Uterus (tissue), 4 donors: ENCODE measurements at places on chromosomes 7 and 10. TPM values are rescaled to one million over a fixed set of nuclear protein-coding genes. Genes with fewer than 3 reads are reported as not detected.

The ZNF425 gene
- not detected for total RNA-seq

The ADARB2 gene
- 2.0 TPM for total RNA-seq

The DRGX gene
- not detected for total RNA-seq

The PRLHR gene
- 2.4 TPM for total RNA-seq

The ASIC3 gene
- total RNA-seq: 1.0 TPM

The IFIT2 gene
- 1.5 TPM for total RNA-seq

The GSTO1 gene
- total RNA-seq: 122 TPM

The CCDC146 gene
- 26.2 TPM for total RNA-seq

The AKR1B15 gene
- total RNA-seq: not detected

The IPMK gene
- 0.26 TPM for total RNA-seq

DNA sequence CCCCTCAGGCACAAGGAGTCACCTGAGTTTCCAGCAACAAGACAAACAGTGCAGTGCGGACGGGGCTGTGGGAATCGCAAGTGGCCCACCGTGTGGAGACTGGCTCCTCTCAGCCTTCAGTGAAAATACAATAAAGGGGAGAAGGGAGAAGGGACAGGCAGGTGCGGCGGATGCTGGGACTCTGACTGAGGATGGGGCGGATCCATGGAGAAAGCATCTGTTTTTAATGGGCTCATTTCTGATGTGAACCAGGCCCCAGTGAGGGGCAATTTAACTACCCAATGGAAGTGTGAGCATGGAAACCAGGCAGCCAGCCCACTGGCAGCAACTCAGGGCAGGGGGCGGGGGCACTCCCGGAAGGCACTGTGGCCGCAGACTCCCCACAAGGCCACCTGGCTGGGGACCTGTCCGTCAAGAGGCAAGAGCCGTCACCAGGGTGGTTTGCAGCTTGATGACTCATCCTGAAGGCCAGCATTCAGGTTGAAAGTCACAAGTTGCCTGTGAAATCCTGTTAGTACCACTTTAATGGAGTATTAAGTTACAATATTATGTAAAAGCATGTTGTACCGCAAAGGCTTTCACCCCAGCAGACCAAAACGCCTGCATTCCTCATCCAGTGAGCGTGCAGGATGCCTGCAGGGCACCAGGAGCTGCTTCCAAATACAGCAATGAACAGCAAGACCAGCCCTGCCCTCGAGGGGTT lies 476.4 kb downstream of the PTPRN2 start:
- DNase-seq: no peak

DNA sequence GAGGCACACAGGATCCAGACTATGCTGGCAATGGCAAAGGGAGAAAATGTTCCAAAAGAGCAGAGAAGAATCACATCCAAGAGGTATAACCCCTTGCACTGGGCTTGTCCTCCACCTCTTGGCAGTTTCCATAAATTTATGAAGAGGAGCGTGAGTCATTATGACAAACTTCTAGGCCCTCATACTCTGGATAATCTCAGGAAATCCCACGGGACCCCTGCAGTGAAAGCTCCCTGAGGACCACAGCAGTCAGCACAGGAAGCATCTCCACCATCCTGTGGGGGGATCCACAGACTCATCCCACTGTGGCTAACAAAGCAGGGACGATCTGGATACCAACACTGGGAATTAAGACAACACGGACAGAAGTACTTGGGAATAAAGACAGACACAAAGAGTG lies 30.3 kb upstream of the GPAM start:
- DNase-seq: no peak

DNA sequence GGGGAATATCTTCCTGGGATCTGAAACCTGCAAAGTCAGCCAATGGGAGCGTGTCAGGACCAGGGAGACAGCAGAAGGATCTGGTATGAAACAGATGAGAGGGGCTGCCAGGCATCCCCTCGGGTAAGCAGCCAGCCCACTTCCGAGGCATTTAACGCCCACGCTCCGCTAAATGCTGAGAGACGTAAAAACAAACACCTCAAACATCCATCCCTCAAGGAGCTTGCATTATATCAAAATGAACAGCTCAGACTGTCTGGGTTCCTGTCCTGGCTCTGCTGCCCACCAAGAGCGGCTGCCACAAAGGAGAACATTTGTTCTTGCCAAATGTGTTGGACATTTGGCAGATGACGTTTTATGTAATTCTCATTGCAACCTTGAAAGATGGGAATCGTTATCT lies 7.0 kb upstream of the SERPINE1 start:
- DNase-seq: no peak

DNA sequence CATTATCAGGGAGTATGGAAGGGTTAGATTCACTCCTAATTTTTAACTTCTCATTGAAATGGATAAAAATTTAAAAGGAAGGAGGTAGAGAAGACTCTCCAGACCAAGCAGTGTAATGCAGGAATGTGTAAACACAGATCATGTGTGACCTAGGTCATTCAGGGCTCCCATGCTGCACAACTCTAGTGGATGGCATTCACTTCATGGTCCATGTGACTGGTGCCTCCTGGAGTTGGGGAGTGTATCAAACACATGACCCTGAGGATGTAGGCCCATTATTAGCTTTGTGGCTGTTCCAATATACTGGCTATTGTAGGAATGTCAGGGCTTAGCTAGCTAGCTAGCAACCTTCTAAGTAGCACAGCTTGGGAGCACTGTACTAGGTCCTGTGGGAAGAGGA lies 109.9 kb downstream of the SLC25A13 start:
- DNase-seq: no peak

- no peak for DNase-seq
Observed at GRCh38 chr7:159317294-159317693, 172.6 kb upstream of the VIPR2 start.

DNA sequence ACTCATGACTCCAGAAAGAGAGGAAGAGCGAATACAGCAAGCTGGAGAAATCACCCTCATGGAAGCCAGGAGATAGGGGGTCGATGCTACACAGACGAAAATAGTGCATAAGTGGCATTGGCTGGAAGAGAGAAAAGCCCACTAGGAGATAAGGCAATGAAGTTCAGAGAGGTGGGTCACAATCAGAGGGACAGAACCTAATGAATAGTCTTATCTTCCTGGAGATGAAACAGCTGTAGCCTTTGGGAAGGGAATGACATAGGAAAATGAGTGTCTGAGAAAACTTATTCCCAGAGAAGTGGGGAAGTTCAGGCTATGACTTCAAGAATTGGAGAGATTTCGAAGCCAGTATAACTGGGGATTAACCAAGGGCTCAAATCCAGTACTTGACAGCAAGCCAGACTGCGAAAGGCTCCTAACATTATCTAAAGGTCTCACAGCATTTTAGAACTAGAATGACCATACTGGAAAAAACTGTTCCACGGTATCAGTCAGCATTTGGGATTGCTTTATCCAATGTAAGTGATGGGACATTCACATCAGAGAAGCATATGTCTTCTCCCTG lies 211.1 kb downstream of the ZNF365 start:
- peak; percentile 28 for DNase-seq

DNA sequence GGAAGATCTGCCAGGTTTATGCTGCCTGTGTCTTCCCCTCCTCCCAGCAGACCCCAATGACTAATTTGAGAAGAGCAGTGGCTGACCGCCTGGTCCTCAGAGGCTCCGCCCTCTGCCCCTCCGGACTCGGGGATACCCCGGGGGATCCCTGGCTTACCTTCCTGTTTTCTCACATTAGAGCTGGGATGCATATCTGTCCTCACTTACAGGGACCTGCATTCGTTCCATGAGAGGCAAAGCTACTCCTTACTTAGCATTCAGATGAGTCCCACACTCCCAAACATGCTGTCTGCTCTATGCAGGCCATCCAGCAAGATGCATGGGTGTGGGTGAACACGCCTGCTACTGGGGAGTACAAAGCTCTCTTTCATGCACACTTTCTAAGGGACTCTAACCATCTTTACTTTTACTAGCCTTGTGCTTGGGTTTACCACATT lies 24.0 kb downstream of the VOPP1 start:
- no peak for DNase-seq

- DNase-seq: no peak
Observed at GRCh38 chr10:116870949-116871348, 21.6 kb downstream of the ENO4 start.

- DNase-seq: no peak
Observed at GRCh38 chr7:20085086-20085485, 132.1 kb downstream of the MACC1 start.

- no peak for DNase-seq
Observed at GRCh38 chr10:124306922-124307371, 111.8 kb downstream of the OAT start.

- no peak for DNase-seq
Observed at GRCh38 chr10:132282667-132283603, 24.8 kb downstream of the STK32C start.

DNA sequence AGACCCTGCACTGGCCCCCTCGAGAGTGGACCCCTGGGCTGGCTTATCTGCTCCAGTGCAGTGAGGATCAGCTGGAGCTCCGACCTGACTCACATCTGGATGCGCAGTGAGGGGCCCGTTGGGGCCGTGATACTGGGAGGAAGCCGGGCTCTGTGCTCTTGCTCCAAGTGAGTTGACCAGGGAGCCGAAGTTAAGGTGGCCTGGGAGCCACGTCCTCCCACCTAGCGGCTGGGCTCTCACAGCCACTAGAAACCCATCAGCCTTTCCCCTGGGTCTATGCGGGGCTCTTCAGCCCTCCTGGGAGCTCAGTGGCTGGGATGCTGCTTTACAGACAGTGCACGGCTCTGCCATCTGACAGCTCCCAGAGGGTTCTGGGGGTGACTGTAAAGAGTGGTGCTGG lies 9.1 kb downstream of the ALKBH4 start:
- no peak for DNase-seq

GRCh38 chr10:15236340-15236739 lies 67.8 kb upstream of the NMT2 start:
- no peak for DNase-seq

DNA sequence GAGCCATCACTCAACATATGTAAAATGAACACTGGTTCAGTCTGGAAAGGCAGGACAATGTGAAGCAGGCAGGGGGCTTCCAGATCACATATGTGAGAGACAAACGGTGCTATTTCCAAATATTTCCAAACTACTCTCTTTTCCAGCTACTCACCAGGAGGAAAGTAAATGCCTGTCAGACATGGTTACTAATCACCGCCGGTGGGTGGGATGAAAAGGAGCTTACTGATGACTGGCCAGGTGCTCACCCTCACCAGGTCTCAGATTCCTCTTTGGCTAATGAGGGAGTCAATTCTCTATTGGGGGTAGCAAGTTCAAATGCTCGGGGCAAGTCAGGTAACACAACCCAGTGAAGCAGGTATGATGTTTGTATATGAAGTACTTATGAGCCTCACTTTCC lies 9.7 kb upstream of the MSMB start:
- no peak for DNase-seq

GRCh38 chr7:48832303-48832845 lies 92.0 kb upstream of the CDC14C start:
- no peak for DNase-seq

DNA sequence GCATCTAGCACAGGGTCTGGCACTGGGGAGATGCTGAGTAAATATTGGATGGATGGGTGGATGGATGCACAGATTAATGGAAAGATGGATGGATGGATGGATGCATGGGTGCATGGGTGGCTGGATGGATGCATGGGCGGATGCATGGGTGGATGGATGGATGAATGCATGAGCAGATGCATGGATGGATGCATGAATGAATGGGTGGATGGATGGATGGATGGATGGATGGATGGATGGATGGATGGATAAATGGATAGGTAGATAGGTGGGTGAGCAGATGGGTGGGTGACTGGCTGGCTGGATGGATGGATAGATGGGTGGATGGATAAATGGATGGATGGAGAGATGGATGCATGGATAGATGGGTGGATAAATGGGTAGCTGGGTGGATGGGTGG lies 5.7 kb downstream of the PAX4 start:
- DNase-seq: no peak

GRCh38 chr10:11782793-11783557 lies 40.2 kb upstream of the PROSER2 start:
- no peak for DNase-seq

GRCh38 chr10:62690703-62691102 lies 113.8 kb upstream of the ADO start:
- no peak for DNase-seq

DNA sequence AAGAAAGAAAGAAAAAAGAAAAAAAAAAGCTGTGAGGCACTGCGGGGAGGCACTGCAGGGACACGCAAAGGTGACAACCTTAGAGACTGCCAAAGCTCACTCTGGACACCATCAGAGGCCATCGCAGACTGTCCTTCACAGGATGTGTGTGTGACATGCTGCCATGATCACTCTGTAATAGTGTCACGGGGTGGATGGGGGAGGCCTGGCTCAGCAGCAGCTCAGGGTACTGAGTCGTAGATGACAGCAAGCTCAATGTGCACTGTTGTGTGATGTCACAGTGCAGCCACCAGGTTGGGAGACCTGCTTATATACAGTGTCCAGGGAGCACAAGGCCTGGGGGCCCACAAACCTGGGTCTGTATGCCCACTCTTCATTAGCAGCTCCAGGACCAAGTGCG lies 83.3 kb downstream of the SLIT1 start:
- DNase-seq: no peak

DNA sequence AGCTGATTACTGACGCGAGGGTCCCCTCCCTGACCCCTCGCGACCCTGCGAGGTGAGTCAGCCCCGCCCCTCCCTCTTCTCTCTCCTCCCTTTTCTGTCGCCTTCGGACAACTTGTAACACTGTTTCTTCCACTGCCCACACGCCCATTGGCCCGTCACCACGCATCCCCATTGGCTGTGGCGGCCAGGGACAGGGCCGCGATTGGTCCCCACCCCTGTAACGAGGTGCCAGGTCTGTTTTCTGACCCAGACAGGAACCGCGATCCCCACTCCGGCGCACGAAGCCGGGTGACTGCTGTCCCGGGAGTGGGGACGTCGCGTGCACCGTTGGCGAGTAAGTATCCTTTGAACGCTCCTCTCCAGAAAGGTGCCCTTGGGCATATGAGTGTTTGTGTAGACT lies at the start of gene STRA8:
Gene STRA8, plus strand, starts transcription at position 269 of the 400 bp plus-strand sequence. CDS start 6,687 bp downstream, outside the sequence.
- no peak for DNase-seq

- DNase-seq: no peak
Observed at GRCh38 chr7:44767134-44767911, 18.7 kb downstream of the ZMIZ2 start.

DNA sequence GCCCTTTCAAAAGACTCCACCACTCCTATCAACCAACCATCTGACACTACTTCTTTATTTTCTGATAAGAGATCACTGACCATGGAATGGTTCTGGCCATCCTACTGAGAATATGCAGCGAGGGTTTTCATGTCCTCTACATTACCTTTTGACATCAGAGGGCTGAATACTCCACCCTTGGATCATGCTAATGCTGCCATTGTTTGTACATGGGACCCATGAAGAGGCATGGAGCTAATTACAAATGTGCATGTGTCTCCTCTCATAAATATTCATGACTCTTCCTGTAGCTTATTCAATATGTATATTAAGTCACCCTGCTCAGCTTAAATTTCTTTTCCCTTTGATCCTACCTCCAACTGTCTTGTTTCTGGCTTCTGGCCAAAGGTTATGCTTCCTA lies 1065.8 kb upstream of the GHITM start:
- no peak for DNase-seq
